NCI-H226 (cell line): ENCODE measurements at places on chromosomes 16 and 17.

- no peak for DNase-seq
These were observed 18.4 kb downstream of the STX8 start for GRCh38 chr17:9557161-9557755.

- DNase-seq, result no peak
These were observed 3.0 kb upstream of the PPY start for GRCh38 chr17:43945074-43945829.

DNA sequence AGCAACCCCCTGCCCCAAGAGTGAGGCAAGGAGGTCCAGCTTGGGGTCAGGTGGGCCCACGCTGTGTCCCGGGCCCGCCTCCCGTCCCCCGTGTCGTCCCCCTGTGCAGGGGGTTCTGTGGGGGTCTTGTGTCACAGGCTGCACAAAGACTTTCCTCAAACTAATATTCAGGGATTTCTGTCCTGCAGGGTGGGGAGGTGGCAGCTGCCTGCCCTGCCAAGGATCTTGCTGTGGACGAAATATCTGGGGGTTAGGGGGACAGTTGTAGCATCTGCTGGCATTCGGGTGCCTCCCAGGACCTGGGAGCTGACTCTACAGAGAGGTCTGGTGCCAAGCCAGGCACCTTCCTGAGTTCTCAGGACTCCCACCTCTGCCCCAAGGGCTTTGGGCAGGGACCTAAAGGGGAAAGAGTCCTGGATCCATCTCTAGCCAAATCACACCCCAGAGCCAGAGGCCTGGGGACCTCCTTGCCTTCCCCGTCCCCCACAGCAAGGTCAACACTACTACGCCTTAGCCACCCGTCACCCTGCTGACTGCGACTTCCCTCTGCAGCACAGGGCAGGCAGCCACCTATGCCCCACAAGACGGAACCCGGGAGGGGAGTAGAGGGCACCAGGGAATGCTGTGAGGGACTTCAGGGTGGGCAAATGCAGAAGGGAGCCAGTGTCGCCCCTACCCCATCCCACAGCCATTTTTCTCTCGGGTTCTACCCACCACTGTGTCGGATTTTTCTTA lies 59.3 kb downstream of the TMEM132E start:
- DNase-seq, result no peak

GRCh38 chr16:10388988-10389387 lies 3.1 kb downstream of the ATF7IP2 start:
- DNase-seq, result no peak

GRCh38 chr16:66534376-66534799 lies 15.5 kb downstream of the TK2 start:
- DNase-seq, result no peak

GRCh38 chr17:39791111-39791992 lies 53.6 kb downstream of the GRB7 start:
- DNase-seq, result no peak

DNA sequence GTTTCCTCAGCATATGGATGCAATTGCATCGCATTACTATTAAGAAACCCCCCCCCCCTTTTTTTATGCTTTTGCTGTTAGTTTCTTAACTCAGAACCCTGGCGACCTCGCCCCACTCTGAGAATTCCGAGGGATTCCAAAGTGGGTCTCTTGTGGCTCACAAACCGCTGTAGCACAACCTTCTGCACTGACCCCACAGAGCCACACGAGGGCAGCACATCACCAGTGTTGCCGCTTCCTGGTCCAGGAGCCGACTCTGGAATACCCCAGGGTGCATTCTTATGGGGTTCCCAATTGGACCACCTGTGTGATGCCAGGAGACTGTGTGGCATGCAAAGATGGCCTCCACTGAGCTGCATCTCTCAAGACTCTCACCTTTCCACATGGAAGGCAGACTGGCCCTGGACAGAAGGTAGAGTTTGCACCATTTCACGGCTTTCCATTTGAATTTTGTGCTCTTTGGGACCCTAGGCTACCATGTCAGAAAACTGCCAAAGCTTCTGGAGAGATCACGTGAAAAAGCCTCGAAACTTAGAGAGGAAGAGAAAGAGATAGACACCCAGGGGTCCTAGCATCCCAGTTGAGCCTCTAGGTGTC lies 432.7 kb upstream of the ASIC2 start:
- no peak for DNase-seq

GRCh38 chr16:53899431-53899830 lies 195.5 kb downstream of the FTO start:
- peak; percentile 39 for DNase-seq

DNA sequence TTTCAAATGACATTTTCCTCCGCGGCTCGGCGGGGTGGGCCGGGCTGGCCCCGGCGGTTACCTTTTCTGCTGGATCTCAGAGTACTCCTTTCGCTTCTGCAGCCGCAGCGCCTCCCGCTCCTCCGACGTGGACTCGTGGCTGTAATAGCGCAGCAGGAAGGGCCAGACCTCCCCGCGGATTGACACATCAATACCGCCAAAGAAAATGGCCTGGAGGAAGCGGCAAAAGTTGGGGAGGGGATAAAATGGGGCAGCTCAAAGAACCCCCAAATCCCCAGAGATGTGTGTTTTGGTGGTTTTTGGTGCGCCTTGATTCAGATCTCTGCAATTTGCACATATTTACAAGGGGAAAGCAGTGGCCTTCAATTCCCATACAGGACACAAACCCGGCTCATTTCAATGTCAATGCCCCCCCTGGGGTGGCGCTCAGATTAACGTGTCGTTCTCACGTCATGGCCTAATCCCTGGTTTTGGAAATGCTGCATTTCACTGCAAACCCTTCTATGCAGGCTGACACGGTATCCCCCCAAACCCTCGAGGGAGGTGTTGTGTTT lies 85.9 kb downstream of the TBC1D16 start:
- no peak for DNase-seq

GRCh38 chr16:83606486-83607030 lies 201.2 kb upstream of the HSBP1 start:
- DNase-seq, result no peak

DNA sequence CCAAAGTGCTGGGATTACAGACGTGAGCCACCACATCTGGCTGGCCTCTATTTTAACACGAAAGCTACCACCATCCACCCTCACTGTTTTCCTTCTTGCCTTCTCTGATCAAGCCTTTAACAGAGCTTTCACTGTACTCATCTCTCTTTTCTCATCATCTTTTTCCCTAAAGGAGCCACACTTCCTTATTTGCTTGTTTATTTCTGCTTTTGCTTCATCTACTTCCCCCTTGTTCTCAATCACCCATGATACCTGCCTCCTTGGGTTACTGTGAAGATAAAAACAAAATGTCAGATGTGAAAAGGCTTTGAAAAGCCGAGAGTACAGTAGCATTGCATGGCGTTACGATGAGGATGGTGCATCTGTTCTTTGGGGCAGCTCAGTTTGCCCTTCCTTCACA lies 79.9 kb downstream of the ZNF18 start:
- DNase-seq, result no peak

- no peak for DNase-seq
These were observed 179.3 kb downstream of the SEC14L1 start for GRCh38 chr17:77320044-77320440.

DNA sequence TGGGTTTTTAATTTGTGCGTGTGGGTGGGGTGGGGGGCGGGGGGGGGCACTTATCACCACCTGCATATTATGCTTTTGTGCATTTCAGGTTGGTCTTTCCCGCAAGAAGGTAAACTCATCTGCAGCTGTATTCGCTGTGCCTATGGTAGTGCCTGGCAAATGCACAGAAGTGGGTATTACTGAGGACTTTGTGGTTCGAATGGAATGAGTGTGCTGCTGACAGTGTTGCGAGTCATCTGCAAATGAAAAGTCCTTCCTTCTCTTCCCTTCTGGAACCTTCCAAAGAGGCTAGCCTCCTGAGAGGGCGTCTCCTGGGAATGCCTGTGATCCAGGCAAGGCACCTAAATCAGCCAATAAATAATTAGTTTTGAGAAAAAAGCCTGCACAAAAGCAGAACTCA lies 532.9 kb downstream of the MAF start:
- peak; percentile 69 for DNase-seq

DNA sequence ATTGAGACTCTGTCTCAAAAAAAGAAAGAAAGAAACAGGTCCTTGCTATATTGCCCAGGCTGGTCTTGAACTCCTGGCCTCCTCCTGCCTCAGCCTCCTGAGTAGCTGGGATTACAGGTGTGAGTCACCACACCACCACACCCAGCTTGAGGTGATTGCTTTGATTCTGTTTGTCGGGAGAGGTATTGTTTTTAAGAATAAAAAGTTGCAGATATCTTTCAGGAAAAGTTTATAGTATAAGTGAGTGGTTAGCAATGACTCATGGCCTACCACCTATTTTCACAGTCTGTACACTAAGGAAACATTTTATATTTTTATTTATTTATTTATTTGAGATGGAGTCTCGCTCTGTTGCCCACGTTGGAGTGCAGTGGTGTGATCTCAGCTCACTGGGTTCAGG lies 45.0 kb downstream of the RHOT1 start:
- DNase-seq, result no peak

GRCh38 chr16:17801068-17801467 lies 330.3 kb upstream of the XYLT1 start:
- no peak for DNase-seq

GRCh38 chr16:3480901-3481695 lies 14.2 kb downstream of the C16orf90 start:
- DNase-seq, result no peak

GRCh38 chr17:77723909-77724875 lies 234.3 kb upstream of the TNRC6C start:
- DNase-seq, result no peak
